Stimulated activated CD4-positive, alpha-beta T cell treated with anti-CD3 and anti-CD28 coated beads, TNF-alpha, amount 100 ng/mL, for 1 hour (primary cell): ENCODE measurements at places on chromosomes 5 and 9.

DNA sequence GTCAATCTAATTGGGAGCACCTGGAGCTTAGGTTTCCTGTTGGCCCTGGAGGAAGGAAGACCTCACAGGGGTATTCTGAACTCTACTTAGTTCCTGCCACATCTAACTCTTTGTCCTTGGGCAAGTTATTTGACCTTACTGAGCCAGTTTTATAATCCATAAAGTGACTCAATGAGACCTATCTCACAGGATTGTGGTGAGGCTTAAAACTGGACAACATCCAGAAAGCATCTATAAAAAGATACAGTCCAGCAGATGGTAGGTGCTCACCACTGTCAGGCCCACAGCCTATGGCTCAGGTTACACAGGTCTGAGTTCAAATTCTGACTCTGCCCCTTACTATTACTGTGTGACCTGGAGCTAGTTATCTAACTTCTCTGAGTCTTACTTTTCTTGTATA, 23.3 kb downstream of the KCNV2 start:
- no peak for DNase-seq

DNA sequence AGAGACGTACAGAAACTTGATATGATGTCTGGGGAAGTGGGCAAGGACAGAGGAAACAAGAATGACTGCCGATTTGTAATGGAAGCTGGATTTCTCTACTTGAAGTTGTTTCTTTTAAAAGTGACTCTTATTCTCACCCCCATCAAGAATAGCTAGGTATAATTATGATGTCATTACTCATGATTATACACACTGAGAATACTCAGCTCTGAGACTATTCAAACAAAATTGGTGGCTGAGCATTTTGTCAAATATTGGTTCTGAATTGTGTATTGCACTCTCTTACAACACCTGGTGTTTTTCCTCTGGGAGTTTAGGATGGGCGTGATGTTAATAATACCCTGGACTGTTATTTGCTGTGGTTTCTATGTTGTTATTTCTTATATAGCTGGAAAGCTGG, 46.3 kb downstream of the MAST4 start:
- no peak for DNase-seq

DNA sequence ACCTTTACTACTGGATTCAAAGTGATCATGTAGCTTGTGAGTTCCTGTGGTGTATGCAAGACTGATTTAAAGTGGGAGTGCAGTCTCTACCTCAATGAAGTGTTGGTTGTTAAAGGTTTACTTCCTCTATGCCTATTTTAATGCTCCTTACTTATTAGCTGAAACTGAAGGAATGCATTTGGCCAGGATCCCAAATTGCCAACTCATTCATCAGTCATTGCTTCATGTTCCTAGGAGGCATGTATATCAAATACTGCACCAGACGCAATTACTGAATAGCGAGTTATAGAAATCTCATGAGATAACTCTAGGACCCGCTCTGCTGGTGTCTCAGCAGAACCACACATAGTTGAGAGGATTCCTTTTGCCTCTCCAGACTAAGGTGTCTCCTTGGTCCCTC, 143.0 kb upstream of the RPS23 start:
- DNase-seq: no peak

DNA sequence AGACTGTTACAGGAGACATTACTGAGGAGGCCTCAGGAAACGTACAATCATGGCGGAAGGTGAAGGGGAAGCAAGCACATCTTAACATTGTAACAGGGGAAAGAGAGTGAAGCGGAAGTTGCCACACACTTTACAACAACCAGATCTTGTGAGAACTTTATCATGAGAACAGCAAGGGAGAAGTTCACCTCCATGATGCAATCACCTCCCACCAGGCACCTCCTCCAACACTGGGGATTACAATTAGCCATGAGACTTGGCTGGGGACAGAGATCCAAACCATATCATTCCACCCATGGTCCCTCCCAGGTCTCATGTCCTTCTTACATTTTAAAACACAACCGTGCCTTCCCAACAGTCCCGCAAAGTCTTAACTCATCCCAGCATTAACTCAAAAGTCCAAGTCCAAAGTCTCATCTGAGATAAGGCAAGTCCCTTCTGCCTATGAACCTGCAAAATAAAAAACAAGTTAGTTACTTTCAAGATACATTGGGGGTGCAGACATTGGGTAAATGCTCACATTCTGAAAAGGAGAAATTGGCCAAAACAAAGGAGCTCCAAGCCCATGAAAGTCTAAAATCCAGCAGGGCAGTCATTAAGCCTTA, 138.3 kb downstream of the TMEM161B start:
- DNase-seq: no peak

DNA sequence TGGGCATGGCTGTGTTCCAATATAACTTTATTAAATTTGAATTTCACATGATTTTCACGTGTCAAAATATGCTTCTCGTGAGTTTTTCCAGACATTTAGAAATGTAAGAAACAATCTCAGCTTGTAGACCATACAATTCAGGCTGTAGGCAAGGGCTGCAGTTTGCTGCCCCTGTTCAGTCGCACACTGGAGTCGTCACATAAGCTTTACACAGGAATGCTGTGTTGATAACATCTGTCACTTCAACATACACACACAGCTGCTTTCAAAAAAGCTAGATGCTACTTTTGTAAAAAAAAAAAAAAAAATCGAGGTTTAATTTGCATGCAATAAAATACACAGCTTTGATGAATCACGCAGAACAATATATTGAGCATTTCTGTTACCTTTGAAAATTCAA, 77.9 kb downstream of the MYO10 start:
- no peak for DNase-seq

DNA sequence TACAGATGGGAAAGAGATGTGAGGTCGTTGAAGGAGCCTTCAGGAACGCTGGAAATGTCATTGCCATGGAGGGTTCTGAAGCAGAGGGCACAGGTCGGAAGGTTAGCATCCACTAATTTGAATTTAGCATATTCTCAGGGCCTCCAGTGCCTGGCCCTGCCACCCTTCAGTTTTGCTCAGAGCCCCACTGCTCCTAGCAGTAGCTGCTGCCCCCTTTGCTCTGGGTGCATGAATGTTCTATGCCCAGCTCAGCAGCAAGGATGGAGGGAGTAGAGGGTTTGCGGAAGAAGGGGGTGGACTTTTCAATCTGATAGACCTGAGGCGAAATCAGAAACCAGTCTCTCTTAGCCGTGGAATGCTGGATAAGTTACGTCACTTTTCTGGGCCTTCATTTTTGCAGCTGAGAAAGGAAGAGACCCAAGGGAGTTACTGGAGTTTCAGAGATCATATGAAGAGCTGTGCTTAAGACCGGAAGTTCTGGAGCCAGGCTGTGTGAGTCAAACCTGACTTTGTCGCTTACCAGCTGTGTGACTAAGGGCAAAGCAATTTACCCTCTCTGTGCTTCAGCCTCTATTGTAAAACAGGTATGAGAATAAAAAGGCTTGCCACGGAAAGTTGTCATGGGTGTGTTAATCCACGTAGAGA, 133.2 kb upstream of the PANK3 start:
- no peak for DNase-seq

DNA sequence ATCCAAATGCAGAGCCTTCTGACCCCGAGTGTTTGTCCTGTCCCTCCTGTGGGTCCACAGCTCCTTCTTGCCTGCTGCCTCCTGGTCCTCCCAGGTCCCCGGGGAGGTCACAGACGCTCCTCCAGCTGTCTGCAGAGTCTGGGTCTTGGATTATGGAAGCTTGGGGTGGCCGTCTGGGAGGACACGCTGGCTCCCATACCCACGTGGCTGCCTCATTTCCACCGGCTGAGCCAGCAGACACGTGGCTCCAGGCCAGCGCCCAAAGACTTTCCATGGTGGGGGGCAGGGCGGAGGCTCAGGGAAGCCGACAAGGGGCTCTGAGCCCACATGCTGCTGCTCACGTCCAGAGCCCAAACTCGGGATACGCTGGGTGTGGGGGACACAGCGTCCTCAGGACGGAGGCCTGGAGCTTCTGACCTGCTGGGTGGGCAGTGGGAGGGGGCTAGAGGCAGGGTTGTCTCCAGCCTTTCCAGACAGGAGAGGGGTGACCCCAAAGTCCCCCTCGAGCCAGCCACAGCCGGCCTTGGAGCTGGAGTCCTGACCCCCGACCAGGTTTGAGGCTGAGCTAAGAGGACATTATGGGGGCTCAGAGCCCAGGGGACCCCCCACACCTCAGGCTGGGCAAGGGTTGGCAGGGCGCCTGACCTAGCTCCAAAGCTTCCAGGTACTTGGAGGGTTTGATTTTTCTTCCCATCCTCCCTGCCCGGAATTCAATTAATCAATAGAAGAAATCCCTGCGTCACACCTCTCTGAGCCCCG, 24.2 kb upstream of the RNU6ATAC start:
- DNase-seq: no peak

GRCh38 chr9:34514816-34515215, 8.0 kb downstream of the ENHO start:
- DNase-seq: no peak

GRCh38 chr9:14261616-14262015, 52.3 kb downstream of the NFIB start:
- DNase-seq: no peak

DNA sequence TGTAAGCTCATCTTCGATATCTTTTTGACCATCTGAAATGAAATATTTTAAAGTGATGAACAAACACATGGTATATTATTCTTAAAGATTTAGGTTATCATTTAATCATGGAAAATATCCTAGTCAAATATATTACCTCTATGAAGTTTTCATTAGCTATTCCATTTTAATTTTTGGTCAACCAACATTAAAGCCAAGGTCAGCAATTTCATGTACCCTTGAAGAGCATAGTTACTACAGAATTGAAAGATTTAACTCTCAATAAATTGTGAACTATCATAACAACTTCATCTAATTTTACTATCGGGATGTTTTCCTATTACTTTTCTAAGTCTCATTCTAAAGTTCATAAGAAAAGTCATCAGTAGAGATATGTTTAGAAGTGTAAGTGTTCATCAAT, 492.6 kb downstream of the CTNND2 start:
- DNase-seq: no peak

DNA sequence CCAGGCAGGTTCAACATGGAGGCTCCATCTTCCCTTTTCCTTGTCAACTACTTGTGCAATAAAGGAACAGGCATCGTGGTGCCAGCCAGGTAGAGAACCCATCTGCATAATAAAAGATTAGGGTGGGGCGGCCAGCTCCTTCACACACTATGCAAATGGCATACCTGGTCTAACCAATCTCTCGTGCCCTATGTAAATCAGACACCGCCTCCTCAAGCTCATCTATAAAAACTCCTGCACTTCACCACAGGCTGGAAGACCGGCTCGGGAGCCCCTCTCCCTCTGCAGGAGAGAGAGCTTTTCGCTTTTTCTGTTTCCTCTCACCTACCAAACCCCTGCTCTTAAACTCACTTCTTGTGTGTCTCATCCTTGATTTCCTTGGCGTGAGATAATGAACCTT, 244.3 kb upstream of the PUM3 start:
- DNase-seq: no peak

GRCh38 chr5:178672630-178673029, 45.8 kb upstream of the CLK4 start:
- DNase-seq: no peak

DNA sequence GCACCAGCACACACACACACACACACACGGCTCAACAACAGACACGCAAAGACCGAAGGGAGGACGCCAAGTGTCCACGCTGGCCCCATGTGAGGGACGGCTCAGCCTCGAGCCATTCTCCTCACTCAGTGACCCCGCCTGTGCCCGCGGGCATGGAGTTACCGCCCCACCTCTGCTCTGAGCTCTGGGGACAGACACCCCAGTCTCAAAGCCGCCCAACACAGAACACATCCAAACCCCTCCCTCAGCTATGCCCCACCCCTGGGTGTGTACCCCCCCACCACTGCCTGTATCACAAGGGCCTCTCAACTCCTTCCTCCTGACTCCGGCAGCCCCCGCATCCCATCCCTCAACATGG, 81.2 kb downstream of the CAMSAP1 start:
- no peak for DNase-seq

GRCh38 chr5:133944263-133945185, 23.9 kb downstream of the C5orf15 start:
- no peak for DNase-seq

GRCh38 chr5:159330131-159330800, at the start of gene IL12B:
TSS of gene IL12B (minus strand) at chr5:159330487. CDS start at chr5:159326782, 3,705 bp downstream.
- no peak for DNase-seq

- no peak for DNase-seq
These were observed 266.8 kb upstream of the ACTBL2 start for GRCh38 chr5:57749396-57749795.

DNA sequence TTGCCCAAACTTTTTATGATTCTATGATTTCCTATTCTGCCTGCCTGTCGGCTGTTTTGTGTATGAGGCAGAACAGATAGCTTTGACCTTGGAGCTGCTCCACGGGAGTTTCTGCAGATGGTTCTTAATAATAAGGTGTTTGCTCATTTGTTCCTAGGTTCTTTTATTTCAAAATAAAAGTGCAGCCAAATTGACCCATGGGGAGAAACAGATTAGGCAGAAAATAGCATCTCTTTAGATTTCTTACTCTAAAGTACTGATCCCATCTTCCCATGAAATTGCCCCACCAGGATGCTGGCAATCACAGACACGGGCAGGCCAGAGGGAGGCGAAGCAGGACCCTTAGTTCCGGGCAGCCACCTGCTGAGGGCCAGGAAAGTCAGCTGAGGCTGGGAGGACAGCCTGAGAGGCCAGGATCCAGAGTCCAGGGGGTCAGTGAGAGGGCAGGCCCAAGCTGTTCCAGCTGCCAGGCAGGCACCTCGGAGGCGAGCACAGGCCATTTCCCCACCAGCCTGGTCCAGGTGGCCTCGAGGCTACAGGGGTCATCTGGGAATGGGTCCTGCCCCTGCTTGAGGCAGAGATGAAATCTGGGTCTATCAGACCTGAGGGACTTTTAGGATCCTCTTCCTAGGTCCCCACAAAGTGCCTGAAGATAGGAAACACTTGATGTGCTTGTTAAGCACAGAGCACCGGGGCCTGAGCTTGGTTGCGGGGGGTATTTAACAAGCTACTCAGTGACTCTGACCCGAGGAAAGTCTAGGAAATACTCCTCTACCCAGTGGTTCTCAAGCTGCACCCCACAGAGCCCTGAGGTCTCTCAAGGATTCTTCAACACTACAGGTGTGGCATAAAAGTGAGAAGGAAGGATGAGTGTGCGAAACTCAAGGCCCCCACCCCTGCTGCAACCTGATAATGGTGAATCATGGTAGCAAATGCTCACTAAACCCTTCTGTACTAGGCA, 145.4 kb downstream of the CMYA5 start:
- no peak for DNase-seq
